ENCODE measurements at places on chromosomes 5 and 9.

- no peak for DNase-seq
Measured at GRCh38 chr9:122216138-122216797, 12.5 kb downstream of the LHX6 start.

GRCh38 chr9:130137641-130138081 is 34.5 kb upstream of the NCS1 start:
- DNase-seq, result no peak

GRCh38 chr9:4887556-4887955 is 94.8 kb downstream of the RCL1 start:
- DNase-seq, result no peak

- DNase-seq, result no peak
Measured at GRCh38 chr5:53045263-53045662, 56.1 kb downstream of the ITGA2 start.

GRCh38 chr5:90201923-90202322 is 207.6 kb downstream of the CETN3 start:
- DNase-seq, result no peak

DNA sequence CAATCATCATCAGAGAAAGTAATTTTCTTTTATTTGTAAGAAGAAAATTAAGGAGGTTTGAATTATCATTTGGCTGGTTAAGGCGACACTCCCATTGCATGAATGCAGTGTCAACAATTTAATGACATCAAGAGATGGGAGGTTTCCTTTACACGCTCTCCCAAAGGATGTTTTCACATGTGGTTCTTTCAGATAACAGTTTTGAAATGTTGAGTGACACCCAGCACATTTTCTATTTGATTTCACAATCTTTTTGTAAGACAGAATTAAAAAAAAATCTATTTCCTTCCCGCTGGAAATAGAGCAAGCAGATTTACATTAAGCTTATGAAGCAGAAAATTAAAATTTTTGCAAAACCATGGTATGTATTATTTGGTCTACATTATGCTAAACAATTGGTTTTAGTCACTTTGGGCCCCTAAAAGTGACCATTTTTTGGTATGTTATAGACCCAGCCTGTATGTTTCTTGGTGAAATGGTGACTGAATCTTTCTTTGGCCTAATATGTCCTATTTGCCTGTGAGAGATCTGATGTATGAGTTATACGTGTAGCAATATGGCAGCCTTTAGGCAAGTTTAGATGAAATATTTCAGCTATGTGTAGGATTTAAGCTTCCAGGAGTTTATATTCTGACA is 18.9 kb upstream of the ANKRD55 start:
- no peak for DNase-seq

DNA sequence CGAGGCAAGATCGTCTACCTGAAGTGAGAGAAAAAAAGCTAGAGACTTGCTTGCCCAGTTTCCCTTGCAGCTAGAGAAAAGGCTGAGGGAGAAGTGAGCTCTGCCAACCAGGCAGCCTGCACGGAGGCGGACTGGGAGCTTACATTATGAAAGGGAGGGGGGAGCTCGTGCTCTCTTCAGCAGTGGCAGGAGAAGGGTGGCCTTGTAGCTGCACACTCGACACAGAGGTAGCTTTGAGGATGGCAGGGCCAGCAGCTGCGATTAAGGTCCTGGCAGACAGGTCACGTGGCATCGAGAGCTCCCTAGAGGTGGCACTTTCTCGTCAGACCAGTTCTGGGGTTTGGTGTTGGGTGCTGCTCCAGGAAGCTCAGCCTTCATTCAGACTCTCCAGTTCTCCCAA is 26.7 kb downstream of the APBA1 start:
- DNase-seq, result no peak

DNA sequence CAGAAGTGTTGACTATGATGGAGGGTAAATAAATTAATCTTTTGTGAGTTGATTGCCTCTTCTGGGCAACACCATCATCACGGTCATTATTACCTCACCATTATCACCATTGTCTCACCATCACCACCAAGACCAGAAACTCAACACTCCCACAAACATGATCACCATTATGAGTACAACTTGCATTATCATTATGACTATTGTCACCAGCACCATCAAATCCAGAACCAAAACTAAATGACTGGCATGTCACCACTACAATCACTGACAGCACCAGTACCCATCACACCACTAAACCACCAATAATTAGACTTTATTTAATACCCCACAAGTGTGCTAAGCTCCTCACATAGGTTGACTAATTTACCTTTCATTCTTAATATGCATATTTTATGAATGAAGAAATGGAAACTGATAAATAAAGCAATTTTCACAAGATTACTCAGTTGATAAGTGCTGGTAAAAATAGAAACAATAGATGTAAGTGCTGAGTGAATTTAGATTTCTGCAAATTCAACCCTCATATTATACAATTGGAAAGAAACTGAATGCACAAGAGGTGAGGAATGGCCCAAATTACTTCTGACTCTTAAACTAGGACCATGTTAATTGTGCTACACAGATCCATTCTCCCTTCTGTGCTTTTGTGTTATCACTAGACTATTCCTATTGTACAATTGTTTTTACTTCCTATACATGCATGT is 517.8 kb upstream of the PAPPA start:
- no peak for DNase-seq

- DNase-seq, result no peak
Measured at GRCh38 chr5:158056130-158056825, 197.3 kb upstream of the CLINT1 start.

- DNase-seq, result no peak
Measured at GRCh38 chr9:123946101-123946821, 16.3 kb upstream of the DENND1A start.

GRCh38 chr5:175133185-175133584 is 310.8 kb downstream of the DRD1 start:
- DNase-seq, result no peak

DNA sequence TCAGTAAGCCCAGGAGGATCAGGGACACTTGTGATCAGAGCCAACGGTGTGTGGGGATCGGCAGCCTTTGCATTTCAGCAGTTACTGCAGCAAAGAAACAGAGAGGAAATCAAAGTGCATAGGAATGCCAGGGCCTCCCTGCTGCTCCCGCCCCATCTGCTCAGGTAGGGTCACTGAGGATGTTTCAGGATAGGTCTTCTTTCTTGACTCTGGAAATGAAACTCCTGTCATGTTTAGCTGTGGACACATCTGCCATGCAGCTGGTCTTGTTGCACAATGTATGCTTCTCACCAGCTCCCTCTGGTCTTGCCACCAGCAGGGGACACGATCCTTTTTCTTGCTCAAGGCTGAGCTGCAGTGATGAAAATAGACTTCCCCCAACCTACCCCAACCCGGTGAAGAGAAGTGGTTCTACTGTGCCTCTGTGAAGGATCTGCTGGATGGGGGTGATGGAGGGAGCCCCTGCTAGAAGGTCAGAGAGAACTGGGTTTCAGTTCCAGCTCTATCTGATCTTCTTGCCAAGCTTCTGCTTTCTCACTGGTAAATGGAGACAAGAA is 185.2 kb upstream of the KLF4 start:
- DNase-seq, result no peak

GRCh38 chr5:151911011-151911410 is 13.6 kb downstream of the GLRA1 start:
- DNase-seq, result no peak

GRCh38 chr9:71747576-71747975 is 20.7 kb downstream of the CEMIP2 start:
- no peak for DNase-seq

GRCh38 chr5:115627295-115627865 is 1.5 kb upstream of the TMED7 start:
- DNase-seq, result no peak

- DNase-seq, result no peak
Measured at GRCh38 chr5:112737070-112737462, 619 bp upstream of the APC start.

GRCh38 chr9:38127271-38127839 is 58.3 kb upstream of the SHB start:
- no peak for DNase-seq

DNA sequence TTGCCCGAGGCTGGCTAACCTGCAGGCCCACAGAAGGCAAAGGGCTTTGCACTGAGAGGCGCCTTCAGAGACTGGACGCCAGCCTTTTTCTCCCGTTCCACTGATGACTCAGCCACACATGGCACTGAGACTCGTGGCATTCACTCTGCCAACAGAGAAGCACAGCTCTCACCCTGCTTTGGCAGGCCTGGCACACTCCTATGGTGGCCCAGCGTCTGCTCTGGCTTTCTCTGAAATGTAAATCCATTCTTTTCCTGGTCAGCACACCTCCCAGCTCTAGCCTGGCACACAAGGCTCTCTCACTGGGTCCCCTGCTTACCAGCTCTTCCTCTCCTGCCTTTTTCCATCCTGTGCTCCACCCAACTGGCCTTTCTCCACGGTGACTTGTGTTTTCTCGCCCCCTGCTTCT is 5.9 kb upstream of the MELK start:
- DNase-seq, result no peak

- DNase-seq, result no peak
Measured at GRCh38 chr5:172891716-172892421, 57.8 kb downstream of the ERGIC1 start.
